SK-N-SH (cell line): ENCODE measurements at places on chromosomes 13 and 19. TPM values are rescaled to one million over a fixed set of nuclear protein-coding genes. Genes with fewer than 3 reads are reported as not detected.

- peaks cover 24% of the 10 kb centered on the region for H3K36me3 ChIP-seq
- no peaks in the 10 kb centered on the region for H3K27me3 ChIP-seq
- peak; percentile 76 for DNase-seq
These were observed 892 bp downstream of the TRIR start for GRCh38 chr19:12733369-12734214.

- no peaks in the 10 kb centered on the region for H3K27me3 ChIP-seq
- peaks cover 8% of the 10 kb centered on the region for H3K4me1 ChIP-seq
- DNase-seq: no peak
- H3K27ac ChIP-seq: no peak overlapping the region
These were observed 727 bp downstream of the CNMD start for GRCh38 chr13:52738719-52739467.

- H3K4me3 ChIP-seq: no peak overlapping the region
- no peaks in the 10 kb centered on the region for H3K27me3 ChIP-seq
- H3K4me1 ChIP-seq: no peaks in the 10 kb centered on the region
- no peak for DNase-seq
- H3K27ac ChIP-seq: no peak overlapping the region
These were observed 698.8 kb downstream of the UQCRFS1 start for GRCh38 chr19:28514166-28514565.

DNA sequence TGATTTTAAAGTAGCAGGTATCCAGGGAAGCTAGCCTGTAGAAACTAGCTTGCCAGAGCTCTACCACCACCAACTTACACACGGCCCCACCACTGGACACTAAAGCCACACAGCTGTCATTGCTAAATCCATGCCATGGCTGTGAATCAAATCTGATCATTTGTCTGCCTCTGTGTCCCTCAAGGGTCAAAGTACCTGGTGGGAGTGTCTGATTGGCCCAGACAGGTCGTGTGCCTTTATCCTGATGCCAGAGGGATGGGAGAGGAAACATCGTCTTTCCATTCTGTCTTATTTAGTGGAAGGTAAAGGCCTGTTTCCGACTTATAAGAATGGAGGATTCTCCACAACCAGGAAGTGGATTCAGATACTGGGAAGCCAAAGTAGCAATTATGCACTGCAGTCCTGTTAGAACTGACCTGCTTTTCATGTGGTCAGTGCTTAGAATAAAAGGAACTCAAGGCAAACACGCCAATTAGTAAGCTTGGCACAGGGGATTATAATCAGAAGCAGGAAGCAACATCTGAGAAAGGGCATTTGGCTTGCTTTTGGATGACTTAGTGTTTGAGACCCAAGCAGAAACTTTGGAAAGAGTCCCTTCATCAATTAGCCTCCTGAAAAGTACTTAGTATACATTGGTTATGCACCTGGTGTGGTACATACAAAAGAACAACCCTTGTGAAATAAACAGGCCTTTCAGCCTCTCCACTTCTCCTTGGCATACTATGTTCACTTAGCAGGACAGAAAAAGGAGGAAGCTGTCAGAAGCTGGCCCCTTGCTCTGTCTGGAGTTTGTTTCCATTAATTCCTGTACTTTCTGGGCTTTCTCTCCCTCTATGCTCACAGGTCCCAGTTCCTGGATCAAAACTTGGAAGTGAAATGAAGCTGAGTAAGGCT is 192.4 kb downstream of the NUFIP1 start:
- DNase-seq: no peak
- no peak overlapping the region for H3K27ac ChIP-seq
- H3K27me3 ChIP-seq: no peaks in the 10 kb centered on the region
- no peak overlapping the region for H3K4me3 ChIP-seq
- 0 out of 2 replicates have a peak, but pooled peaks cover under 1% of the 10 kb centered on the region for H3K4me1 ChIP-seq
- no peaks in the 10 kb centered on the region for H3K36me3 ChIP-seq

DNA sequence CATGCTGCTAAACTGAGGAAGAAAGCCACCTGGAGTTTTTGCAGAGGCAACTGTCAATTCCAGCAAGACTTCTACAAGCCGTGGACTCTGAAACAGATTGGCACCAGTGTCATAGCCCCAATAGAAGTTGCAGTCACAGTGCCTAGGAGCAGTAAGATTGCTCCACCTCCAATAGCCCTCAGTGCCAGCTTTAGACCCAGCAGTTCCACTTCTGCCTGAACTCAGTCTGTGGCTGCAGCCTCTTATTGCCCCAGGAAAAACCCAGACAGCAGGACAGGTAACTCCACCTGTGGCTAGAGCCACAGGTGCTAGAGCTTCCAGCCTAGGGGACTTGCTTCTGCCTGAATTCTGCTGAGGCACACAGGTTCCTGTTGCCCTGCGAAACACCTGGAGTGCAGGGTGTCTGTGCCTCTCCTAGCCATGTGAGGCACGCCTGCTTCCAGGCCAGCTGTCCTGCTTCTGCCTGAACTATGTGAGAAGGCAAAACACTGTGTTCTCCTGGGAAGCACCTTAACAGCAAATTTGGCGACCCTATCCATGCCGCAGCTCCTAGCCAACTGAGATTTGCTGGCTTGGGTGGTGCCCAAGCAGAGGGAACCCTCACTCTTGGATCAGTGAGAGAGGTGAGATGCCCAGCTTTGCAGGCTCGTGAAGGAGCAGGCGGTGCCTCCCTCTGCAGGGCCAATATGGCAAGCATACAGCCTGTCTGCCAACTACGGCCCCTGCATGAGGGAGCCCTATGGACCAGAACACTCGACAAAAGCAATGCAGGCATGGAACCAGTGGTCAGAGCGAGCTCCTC is 607.6 kb downstream of the PCDH17 start:
- H3K27ac ChIP-seq: no peak overlapping the region
- no peak for DNase-seq
- no peak overlapping the region for H3K4me3 ChIP-seq

The TNNI3 gene
- polyA plus RNA-seq: 9.1 and 11.4 TPM in 2 replicates
